Pericardium fibroblast (primary cell): ENCODE measurements at places on chromosomes 11 and 22. TPM values are rescaled to one million over a fixed set of nuclear protein-coding genes. Genes with fewer than 3 reads are reported as not detected.

Gene MRGPRX3
- not detected in 2 replicates for total RNA-seq

Gene OR4C13
- total RNA-seq = not detected in 2 replicates

Gene LMO1
- not detected in 2 replicates for total RNA-seq

Gene PNPLA3
- 3.4 and 4.0 TPM in 2 replicates for total RNA-seq

Gene SCARF2
- 42.2 and 55.3 TPM in 2 replicates for total RNA-seq

Gene INS
- not detected in 2 replicates for total RNA-seq

Gene C1QTNF6
- 24.9 and 26.5 TPM in 2 replicates for total RNA-seq

Gene IGHMBP2
- 5.9 and 8.6 TPM in 2 replicates for total RNA-seq

Gene SHISA8
- not detected in 2 replicates for total RNA-seq

Gene ACAD8
- 13.2 and 18.8 TPM in 2 replicates for total RNA-seq

Gene OR51I1
- total RNA-seq = not detected in 2 replicates

Gene SOX10
- not detected in 2 replicates for total RNA-seq

Gene HARBI1
- 2.0 and 3.9 TPM in 2 replicates for total RNA-seq

Gene CDKN1C
- total RNA-seq = 123 and 309 TPM in 2 replicates

Gene RAD9A
- 7.0 and 8.8 TPM in 2 replicates for total RNA-seq

Gene FXYD2
- not detected in 2 replicates for total RNA-seq

Gene PNPLA5
- not detected in 2 replicates for total RNA-seq

Gene PVALB
- total RNA-seq = not detected in 2 replicates

Gene EML3
- total RNA-seq = 36.8 and 40.0 TPM in 2 replicates

Gene PAX6
- total RNA-seq = not detected in 2 replicates

Gene SUSD2
- 19.1 and 30.9 TPM in 2 replicates for total RNA-seq

Gene RIBC2
- not detected in 2 replicates for total RNA-seq

Gene MS4A4E
- not detected in 2 replicates for total RNA-seq

Gene EIF3F
- total RNA-seq = 441 and 710 TPM in 2 replicates

Gene CEP126
- total RNA-seq = 0.93 and 1.5 TPM in 2 replicates

Gene CABP4
- not detected in 2 replicates for total RNA-seq

Gene SLC7A4
- total RNA-seq = 0.51 and 2.7 TPM in 2 replicates

Gene SYCE3
- not detected in 2 replicates for total RNA-seq

Gene NRIP3
- total RNA-seq = 0.94 and 1.1 TPM in 2 replicates

Gene XKR3
- not detected in 2 replicates for total RNA-seq

Gene GRAP2
- total RNA-seq = not detected in 2 replicates

Gene LAYN
- 12.3 and 18.3 TPM in 2 replicates for total RNA-seq

Gene OR6X1
- total RNA-seq = not detected in 2 replicates

Gene LRP5
- 18.0 and 20.2 TPM in 2 replicates for total RNA-seq

Gene KRTAP5-1
- not detected in 2 replicates for total RNA-seq

Gene PI4KA
- total RNA-seq = 39.7 and 40.6 TPM in 2 replicates

Gene LRRC74B
- not detected in 2 replicates for total RNA-seq

Gene OR10D3
- total RNA-seq = not detected in 2 replicates
